Upper lobe of left lung (tissue), 6 donors: ENCODE measurements at places on chromosomes 6 and 20. TPM values are rescaled to one million over a fixed set of nuclear protein-coding genes. Genes with fewer than 3 reads are reported as not detected.
A peak's percentile ranks its signal among the peaks of the same experiment; 100 is the strongest.

Gene ASCC3
- 18.4 TPM for total RNA-seq

DNA sequence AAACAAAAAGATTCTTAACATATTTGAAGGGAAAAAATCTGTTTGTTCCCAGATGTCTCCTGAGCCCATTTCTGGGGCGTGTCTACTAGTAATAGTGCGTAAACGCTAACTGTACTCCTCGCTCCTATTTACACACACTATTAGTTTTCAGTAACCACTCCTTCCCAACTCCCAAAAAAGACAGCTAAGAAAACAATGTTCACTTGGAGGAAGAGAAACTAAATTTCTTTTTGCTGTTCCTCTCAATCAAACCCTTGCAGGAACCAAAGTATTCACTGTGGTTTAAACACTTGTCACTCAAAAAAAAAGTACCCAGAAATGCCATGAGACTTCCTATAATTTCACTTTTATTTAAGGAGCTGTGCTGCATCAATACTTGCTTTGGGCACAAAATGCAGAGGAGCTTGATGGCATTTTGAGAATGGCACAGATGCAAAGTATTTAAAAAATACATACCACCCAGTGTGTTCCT, 118.2 kb downstream of the BACH2 start:
- no peaks in the 10 kb centered on the region for H3K27me3 ChIP-seq
- peaks cover 29% of the 10 kb centered on the region for H3K4me1 ChIP-seq
- no peak overlapping the region for H3K4me3 ChIP-seq
- H3K27ac ChIP-seq: peak overlapping the region; percentile 81
- no peak for DNase-seq
- no peaks in the 10 kb centered on the region for H3K36me3 ChIP-seq

GRCh38 chr6:137493218-137494038, 766 bp downstream of the OLIG3 start:
- H3K27me3 ChIP-seq: peaks cover 97% of the 10 kb centered on the region
- no peak overlapping the region for H3K27ac ChIP-seq
- H3K4me1 ChIP-seq: peaks cover 42% of the 10 kb centered on the region
- peak; percentile 85 for DNase-seq
- H3K4me3 ChIP-seq: peak overlapping the region; percentile 8
- H3K36me3 ChIP-seq: no peaks in the 10 kb centered on the region

Gene RSPO3
- total RNA-seq: 1.5 TPM

Gene SAMHD1
- 205 TPM for total RNA-seq

DNA sequence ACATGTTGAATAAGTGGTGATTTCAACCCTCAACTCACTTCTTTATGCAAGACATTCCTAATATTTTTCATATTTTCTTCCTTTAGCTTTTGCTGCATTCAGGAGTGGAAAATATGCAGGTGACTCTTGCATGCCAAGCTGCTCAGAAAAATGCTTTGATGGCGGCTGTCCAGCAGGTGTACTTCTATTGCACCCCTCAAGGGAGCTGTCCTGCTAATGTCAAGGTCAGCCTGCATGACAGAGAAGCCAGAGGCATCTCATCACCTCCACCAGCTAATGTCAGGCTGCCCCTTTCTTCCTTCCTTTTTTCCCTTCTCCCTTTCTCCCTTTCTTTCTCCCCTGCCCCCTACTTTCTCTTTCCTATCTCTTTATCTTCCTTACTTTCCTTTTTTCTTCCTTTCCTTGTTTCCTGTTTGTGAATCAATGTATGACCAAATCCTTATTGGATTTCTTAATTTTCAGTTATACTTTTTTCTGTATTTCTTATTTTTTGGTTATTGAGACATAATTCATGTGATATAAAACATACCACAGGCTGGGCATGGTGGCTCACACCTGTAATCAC, 112.2 kb downstream of the CD164 start:
- no peak overlapping the region for H3K4me3 ChIP-seq
- no peaks in the 10 kb centered on the region for H3K36me3 ChIP-seq
- no peaks in the 10 kb centered on the region for H3K4me1 ChIP-seq
- DNase-seq: no peak

GRCh38 chr6:113094779-113095178, 747.6 kb downstream of the RFPL4B start:
- no peaks in the 10 kb centered on the region for H3K4me1 ChIP-seq
- no peak overlapping the region for H3K4me3 ChIP-seq

Gene ANGPT4
- total RNA-seq: 0.39 TPM

DNA sequence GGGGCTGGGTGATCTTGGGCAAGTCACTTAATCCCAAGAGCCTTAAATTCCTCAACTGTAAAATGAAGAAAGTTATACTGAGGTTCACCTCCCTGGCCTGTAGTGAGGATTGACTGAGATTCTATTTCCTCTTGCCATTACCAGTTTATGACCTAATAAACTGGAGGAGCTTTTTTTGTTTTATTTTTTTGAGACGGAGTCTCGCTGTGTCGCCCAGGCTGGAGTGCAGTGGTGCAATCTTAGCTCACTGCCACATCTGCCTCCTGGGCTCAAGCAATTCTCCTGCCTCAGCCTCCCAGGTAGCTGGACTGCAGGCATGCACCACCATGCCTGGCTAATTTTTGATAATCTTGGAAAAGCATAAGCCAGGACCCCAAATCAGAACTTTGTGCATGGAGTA, 161.4 kb upstream of the SNX9 start:
- no peaks in the 10 kb centered on the region for H3K4me1 ChIP-seq
- no peaks in the 10 kb centered on the region for H3K27me3 ChIP-seq
- H3K36me3 ChIP-seq: no peaks in the 10 kb centered on the region
- no peak overlapping the region for H3K4me3 ChIP-seq

DNA sequence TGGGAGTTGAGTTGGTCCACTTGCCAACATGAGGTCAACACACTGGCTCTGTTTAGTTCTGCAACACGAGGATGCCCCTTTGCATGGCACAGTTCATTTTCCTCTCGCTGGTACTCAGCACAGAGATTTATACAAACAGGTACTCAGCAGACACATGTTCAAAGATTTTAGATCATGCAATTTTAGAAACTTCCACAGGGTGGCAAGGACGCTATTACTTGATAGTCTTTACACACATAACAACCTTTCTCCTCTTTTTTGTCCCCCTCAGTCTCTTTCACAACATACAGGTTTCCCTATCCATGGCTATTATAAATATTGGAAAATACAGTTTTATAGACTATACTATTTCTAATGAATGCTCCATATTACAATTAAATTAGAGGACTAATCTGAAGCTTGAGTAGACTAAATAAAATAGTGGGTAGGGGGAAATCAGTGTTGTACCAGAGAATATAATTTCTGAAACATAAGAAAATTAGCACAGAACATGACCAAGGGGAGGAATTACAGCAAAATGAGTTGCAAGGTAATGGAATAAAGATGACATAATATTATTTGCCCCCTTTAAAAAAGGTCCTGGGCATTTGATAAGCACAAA, 331.8 kb upstream of the BTBD3 start:
- H3K27me3 ChIP-seq: no peaks in the 10 kb centered on the region
- no peak overlapping the region for H3K27ac ChIP-seq
- H3K4me3 ChIP-seq: no peak overlapping the region
- no peaks in the 10 kb centered on the region for H3K36me3 ChIP-seq

DNA sequence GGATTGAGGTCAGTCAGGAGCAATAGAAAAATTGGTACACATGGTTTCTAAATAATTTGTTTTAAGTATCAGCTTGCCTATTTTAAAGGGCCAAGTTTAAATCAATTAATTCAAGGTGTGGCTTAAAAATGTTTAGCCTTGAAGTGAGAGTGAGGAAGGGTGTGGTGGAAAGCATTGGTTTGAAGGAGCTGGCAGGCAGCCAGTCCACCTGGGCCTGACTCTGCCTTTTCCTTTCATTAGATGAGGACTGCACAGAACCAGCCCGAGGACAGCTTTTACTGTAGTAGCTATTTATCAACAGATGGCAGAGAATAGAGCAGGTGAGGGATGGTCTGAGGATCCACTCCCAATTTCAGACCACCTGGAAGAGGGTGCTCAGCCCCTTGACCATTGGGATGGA, 42.4 kb downstream of the DHX35 start:
- no peak for DNase-seq
- no peak overlapping the region for H3K4me3 ChIP-seq
- H3K27ac ChIP-seq: no peak overlapping the region
- H3K4me1 ChIP-seq: no peaks in the 10 kb centered on the region
- peaks cover 48% of the 10 kb centered on the region for H3K36me3 ChIP-seq

Gene PTK6
- total RNA-seq: 5.8 TPM

GRCh38 chr6:11497881-11498280, 39.7 kb upstream of the TMEM170B start:
- DNase-seq: no peak
- H3K4me1 ChIP-seq: peaks cover 18% of the 10 kb centered on the region
- no peak overlapping the region for H3K27ac ChIP-seq

Gene GSTA3
- total RNA-seq: not detected

Gene C20orf141
- total RNA-seq: not detected

DNA sequence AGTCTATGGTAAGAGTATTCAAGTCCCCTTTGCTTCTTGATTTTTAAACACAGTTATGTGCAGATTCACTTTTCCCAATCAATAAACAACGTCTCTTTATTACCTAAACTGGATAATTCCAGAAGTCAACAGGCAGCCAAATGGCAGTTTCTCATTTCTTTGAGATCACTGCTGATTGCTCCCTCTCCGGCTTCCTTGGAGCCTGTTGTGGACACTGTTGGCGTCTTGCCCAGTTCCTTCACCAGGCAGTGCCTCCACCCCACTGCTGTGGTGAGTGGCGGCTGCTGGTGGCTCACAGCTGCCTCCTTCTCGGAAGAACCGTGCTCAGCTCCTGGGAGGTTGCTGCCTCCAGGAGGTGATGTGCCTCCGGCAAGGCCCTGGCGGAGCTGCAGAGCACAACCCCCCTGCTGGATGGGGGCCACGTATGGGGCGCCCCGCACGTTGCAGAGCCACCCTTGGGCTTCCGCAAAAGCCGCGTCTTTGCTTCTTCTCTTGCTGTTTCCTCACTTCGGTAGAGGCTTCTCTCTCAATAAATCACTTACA, 105.1 kb upstream of the CNKSR3 start:
- DNase-seq: peak; percentile 76
- no peak overlapping the region for H3K27ac ChIP-seq
- H3K4me3 ChIP-seq: no peak overlapping the region
- no peaks in the 10 kb centered on the region for H3K27me3 ChIP-seq
- no peaks in the 10 kb centered on the region for H3K4me1 ChIP-seq

DNA sequence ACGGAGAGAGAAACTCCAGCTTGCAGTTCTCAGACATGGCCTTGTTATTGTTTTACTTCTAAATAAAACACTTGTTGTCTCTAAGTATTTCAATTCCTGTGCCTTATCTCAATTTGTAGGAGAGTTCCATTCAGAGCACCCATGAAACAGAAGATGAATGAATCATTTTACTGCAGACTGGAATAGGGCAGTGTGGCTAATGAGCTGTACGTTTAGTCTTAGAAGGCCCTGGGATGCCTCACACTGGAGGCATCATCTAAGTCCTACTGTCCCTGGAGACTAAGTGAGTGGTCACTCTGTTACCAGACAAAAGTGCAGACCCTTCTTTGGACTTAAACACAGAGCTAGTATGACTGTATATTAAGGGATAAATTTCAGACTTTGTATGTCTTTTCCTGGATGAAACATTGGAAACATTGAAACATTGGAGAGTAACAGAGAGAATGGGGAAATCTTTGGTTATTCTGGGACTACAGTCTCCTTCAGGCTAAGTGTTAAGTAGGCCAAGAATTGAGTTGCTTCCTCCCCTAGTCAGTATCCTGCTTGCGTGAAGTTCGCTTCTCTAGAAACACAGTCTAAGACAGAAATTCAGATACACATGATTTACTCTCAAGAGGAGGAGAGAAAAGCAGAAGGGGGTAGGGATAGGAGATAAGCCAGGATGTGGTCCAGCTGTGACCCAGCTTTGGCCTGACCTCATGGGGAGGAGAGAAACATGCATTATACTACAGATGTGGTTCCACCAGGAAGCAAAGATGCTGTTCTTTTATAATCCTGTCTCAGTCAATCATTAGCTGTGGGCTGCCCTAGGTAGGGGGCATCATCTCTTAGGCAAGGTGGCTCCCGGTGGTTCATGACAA, 167.4 kb upstream of the BMP2 start:
- no peaks in the 10 kb centered on the region for H3K36me3 ChIP-seq
- no peak overlapping the region for H3K4me3 ChIP-seq
- no peaks in the 10 kb centered on the region for H3K4me1 ChIP-seq
- DNase-seq: no peak
- no peak overlapping the region for H3K27ac ChIP-seq
